Stimulated activated CD4-positive, alpha-beta T cell treated with anti-CD3 and anti-CD28 coated beads, TNF-alpha, amount 100 ng/mL, for 1 hour (primary cell): ENCODE measurements at places on chromosomes 12 and 14.

GRCh38 chr12:52686756-52687487 lies 6.7 kb upstream of the KRT1 start:
- no peak for DNase-seq

DNA sequence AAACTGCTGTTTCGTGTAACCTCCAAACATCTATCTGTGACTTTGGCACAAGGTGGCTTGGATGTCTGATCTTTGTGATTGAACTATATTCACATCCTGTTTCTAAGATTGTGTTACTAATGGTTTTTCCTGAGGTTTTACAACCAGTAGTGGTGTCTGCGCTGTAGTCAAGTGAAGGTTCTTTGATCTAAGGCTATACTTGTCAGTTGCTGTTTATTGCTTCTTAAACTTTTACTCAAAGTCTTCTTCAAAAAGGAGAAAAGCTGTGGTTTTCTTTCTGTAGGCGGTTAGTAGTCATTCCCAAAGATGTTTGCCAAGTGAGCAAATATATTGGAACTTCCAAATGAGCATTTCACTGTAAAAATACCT lies 12.3 kb upstream of the CALM1 start:
- no peak for DNase-seq

DNA sequence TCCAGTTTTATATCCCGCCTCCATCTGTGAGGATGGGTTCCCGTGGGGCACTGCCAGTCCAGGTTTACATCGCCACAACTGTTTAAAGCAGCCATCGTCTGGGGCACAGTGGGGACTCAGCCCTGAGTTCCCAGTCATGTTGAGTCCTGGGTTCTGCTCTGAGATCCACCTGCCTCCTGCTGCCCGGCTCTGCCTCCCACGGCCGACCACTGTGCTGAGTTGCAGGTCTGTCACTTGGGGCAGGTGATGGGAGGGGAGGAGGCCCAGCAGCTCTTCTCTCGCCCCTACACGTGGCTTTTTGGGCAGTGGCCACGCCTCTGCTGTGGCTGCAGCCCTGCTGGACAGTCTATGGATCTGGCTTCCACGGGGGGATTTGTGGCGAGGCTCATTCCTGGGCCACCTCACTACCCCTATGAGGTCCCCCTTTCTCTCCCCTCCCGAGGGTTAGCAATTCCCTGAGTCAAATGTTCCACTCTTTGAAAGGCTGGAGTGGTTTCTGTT lies 143.0 kb downstream of the ADGRD1 start:
- DNase-seq = no peak

DNA sequence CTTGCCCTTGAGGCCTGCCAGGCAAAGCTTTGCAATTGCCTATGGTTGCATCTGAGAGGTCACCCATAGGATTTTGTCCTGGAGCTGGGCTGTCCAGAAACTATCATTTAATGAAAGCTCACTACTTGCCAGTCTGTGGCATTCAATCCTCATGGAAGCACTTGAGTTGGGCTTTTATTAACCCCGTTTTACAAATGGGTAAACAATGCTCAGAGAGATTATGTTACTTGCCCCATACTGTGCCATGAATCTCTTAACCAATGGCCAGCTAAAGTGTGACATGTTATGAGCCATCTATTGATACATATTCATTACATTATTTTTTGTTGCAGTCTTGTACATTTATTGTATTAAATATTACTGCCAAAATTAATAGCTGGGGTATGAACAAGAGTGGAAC lies 35.9 kb downstream of the PDZRN4 start:
- DNase-seq = no peak

DNA sequence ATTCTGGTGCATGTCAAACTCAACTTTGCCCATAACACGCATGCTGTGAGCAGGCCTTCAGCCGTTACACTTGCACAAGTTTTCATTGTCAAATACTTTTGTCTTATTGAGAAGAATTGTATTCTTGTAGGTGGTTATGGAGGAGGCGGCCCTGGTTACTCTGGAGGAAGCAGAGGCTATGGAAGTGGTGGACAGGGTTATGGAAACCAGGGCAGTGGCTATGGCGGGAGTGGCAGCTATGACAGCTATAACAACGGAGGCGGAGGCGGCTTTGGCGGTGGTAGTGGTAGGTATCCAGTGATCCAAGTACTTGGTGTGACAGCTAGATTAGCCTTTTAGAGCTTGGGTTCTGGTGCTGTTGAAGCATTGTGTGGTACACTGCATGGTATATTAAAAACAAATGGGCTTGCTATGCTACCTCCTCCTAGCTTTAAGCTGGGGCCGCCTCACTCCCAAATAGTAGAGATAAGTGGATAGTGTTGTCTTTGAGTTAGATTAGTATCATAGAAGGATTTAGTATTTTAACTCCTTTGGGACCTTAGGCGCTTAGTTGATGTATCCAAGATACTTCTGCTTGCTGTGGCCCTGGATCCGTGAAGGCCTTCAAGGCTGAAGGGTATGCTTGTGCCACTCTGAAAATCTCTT lies 2.5 kb downstream of the HNRNPA1 start:
- DNase-seq = no peak

- no peak for DNase-seq
Measured at GRCh38 chr12:2264651-2265232, 212.0 kb downstream of the CACNA1C start.

DNA sequence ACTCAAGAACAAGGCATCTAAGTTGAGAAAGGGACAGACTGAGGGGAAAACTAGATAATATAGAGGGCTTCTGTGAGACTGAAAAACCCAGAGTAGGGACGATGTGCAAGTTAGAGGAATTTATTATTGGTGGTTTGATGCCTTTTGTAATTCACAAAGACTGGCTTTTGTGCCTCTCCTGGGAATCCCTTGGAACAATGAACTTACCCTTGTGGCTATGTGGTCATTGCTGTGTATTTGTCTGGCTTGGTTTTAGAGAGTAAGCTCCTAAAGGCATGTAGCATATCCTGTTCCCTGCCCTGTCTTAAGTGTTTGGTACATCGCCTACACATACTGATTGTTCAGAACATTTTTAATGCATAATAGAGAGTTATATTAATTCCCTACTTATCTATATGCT lies 26.6 kb downstream of the DCN start:
- DNase-seq = no peak

DNA sequence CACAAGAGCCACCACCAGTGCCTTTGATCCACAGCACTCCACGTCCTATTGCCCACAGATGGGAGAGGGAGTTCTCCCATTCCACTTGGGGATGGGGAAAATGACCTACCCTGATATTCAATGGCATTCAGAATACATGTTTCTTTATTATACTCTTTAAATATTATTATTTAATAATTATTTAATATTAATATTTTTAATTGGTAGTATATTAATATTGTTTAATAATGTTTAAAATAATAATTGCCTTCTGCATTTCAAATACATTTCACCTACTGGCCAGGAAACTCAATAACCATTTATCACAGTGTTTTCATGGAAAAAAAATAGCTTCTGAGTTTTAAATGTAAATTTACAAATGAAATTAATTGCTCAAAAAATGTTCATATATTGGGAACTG lies 127.4 kb upstream of the G2E3 start:
- no peak for DNase-seq

- DNase-seq = no peak
Measured at GRCh38 chr14:91230397-91231035, 14.0 kb downstream of the GPR68 start.

GRCh38 chr12:55850893-55851292 lies 8.2 kb upstream of the MMP19 start:
- DNase-seq = no peak

- no peak for DNase-seq
Measured at GRCh38 chr12:2547273-2548044, 247.3 kb upstream of the FKBP4 start.

DNA sequence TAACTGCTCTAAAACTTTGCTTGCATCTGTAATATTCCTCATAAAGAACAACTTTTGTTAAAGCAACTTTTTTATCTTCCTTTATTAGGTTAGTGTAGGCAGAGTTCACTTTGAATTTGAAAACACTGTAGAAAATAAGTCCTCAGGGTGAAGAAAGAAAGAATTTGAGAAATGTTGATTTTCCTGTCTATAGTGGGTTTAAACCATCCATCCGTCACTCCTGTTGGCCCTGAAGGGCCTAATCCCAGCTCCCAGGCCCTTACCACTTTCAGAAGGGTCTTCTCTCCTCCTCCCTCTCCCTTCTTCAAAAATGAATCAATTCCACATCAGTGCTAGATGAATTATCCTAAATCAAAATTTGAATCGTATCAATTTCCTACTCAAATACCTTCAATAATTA lies 4.9 kb upstream of the SLC2A3 start:
- no peak for DNase-seq

- no peak for DNase-seq
Measured at GRCh38 chr14:93591506-93591905, 160.8 kb downstream of the UNC79 start.

DNA sequence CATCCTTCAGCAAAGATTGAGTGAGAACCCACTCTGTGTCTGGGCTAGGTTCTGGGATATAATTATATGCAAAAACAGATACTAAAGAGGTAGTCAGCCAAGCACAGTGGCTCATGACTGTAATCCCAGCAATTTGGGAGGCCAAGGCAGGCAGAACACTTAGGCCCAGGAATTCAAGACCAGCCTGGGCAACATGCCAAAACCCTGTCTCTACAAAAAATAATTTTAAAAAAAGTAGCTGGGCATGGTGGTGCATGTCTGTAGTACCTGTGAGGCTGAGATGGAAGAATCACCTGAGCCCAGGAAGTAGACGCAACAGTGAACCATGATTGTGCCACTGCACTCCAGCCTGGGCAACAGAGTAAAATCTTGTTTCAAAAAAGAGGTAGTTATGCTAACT lies 237.5 kb upstream of the HMGA2 start:
- no peak for DNase-seq

- DNase-seq = no peak
Measured at GRCh38 chr14:104150136-104151025, 12.0 kb downstream of the KIF26A start.

DNA sequence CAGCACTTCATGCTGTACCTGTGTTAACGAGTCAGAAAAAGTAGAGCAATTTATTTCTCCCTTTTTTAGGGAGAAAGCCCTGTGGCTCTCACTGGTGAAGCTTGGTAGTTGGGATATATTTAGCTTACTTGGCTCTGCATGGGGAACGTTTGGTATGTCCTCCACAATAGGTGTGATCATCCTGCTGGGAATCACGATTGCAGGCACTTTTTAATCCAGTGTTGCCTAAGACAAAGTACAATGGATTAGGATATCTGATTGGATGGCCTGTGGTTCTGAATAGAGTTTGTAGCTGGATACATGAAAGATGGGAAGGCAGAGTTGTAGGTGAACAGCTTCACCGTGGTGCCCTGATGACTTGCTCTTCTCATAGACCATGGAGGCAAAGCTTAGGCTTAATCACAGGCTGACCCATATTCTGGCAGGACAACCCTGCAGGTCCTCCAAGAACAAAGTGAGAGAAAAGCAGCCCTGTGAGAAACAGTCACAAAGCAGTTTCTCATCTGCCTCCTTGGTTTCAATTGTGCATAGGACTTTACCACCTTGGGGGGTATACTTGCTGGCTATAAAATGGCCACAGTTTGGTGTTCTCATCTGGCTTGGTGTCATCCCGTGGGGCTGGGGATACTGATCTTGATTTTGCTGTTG lies 7.5 kb downstream of the RESF1 start:
- DNase-seq = no peak

DNA sequence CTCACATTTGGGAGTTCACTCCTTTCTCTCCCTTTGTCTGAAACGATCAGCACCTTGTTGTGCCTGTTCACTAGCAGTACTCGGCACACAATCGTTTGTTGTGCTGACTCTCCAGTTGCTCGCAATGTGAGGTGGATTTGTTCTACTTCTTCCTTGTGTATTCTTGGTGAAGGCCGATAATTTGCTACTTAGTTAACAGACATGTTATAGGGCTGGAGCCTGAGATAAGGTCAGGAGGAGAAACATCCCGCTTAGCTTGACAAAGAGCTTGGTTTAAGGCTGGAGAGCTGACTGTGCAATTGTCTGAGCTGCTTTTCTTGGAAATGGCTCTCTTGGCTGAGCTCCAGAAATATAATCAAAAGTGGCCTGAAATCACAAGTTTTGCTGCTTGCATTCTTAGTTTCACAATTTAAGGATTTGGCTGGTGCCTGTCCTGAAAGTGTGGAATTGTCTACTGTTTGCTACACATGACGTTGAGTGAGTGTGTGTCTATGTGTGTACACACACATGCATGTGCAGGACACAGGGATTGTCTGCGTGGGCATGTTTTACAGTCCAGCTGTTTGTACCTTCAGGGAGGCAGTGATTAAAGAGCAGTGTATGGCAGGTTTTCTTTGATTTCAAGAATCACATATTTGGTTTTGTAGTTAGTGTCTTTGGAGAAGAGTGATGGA lies 77.7 kb downstream of the ARF6 start:
- no peak for DNase-seq

- no peak for DNase-seq
Measured at GRCh38 chr14:67756496-67756895, 54.8 kb downstream of the RDH12 start.

DNA sequence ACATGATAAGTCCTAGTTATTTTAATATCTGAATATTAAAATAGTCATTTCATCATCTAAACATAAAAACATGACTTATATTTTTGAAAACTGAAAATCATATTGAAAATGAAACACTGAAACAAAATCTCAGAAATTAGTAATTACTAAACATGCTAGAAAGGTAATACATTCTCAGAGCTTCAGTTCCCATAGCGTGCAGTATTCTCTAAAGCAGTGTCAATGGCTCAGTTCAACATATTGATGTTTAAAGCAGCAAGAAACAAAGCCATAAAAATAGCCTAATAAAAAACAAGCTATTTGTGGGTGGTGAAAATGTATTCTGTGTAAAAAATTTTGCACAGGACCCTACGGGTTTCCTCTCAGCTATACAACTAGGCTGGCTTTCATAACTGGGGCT lies 1337.4 kb downstream of the FSCB start:
- DNase-seq = no peak

DNA sequence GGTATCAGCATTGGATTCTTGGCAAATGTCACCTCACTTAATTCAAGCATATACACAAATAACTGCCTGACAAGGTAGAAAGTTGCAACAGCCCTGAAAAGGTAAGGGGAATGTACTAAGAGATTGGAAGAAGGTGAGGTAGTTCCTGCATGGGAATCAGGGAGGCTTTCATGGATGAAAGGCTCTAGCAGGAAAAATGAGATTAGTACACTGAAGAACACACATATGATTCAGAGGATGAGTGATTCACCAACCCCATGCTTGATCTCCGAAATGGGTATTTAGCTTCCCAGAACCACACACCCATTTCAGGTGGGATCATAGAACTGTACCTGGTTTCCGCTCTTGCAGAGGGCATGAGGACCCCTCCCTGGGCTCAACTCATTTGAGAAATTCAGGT lies 65.8 kb downstream of the PAH start:
- no peak for DNase-seq

- no peak for DNase-seq
Measured at GRCh38 chr12:70847871-70848270, 72.7 kb downstream of the PTPRR start.

GRCh38 chr14:89429199-89430181 lies 12.5 kb upstream of the FOXN3 start:
- no peak for DNase-seq

- no peak for DNase-seq
Measured at GRCh38 chr14:104651876-104652260, 37.5 kb upstream of the INF2 start.

GRCh38 chr14:76720382-76720813 lies 40.9 kb upstream of the VASH1 start:
- DNase-seq = no peak
